Umbilical cord (tissue), 2 donors: ENCODE measurements at places on chromosomes 7 and 10. TPM values are rescaled to one million over a fixed set of nuclear protein-coding genes. Genes with fewer than 3 reads are reported as not detected.

AS3MT gene
- total RNA-seq, result 4.8 TPM

SORBS1 gene
- total RNA-seq, result 426 TPM

GPR15LG gene
- total RNA-seq, result 5.1 TPM

VIPR2 gene
- total RNA-seq, result not detected

RARRES2 gene
- total RNA-seq, result 62.1 TPM

PRPS1L1 gene
- total RNA-seq, result 3.9 TPM

RGR gene
- total RNA-seq, result 2.2 TPM

C1GALT1 gene
- 27.7 TPM for total RNA-seq

HHEX gene
- 2.4 TPM for total RNA-seq

MALRD1 gene
- total RNA-seq, result 4.8 TPM

CALD1 gene
- 1,052 TPM for total RNA-seq
